ENCODE measurements at places on chromosomes 5 and 9. TPM values are rescaled to one million over a fixed set of nuclear protein-coding genes. Genes with fewer than 3 reads are reported as not detected.

Gene FOXD4L6
- not detected for total RNA-seq

Gene TTC16
- not detected for total RNA-seq

Gene NUTM2G
- total RNA-seq: not detected

Gene FOXD4L5
- 0.08 TPM for total RNA-seq

Gene FAM114A2
- total RNA-seq: 17.2 TPM

Gene ACOT12
- 51.6 TPM for total RNA-seq

All from left lobe of liver (tissue), 2 donors.